ENCODE measurements at places on chromosomes 6 and 20. TPM values are rescaled to one million over a fixed set of nuclear protein-coding genes. Genes with fewer than 3 reads are reported as not detected.

- no peaks in the 10 kb centered on the region for H3K36me3 ChIP-seq
- H3K27me3 ChIP-seq: no peaks in the 10 kb centered on the region
- DNase-seq: no peak
- no peaks in the 10 kb centered on the region for H3K4me1 ChIP-seq
Observed at GRCh38 chr6:54574671-54575070, 266.4 kb downstream of the TINAG start.

DNA sequence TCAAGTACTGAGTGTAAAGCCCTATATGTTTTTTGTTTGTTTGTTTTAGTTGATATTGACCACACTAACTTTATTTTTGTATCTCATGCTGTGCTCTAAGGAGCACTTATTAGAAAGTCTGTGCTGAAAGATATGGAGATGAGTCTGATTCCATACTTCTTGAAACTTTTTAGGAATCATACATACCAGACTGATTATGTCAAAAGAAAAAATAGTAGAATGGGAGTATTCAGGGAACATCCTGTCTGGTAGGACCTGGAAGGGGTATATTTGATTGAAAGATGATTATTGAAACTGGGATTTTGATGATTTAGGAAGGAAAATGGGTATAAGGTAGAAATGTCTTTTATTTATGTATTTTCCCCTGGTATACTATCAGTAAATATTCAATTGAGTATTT lies 111.4 kb downstream of the QKI start:
- H3K27ac ChIP-seq: no peak overlapping the region
- no peaks in the 10 kb centered on the region for H3K27me3 ChIP-seq
- peaks cover 10% of the 10 kb centered on the region for H3K4me1 ChIP-seq
- peak; percentile 46 for DNase-seq
- no peak overlapping the region for H3K4me3 ChIP-seq

DNA sequence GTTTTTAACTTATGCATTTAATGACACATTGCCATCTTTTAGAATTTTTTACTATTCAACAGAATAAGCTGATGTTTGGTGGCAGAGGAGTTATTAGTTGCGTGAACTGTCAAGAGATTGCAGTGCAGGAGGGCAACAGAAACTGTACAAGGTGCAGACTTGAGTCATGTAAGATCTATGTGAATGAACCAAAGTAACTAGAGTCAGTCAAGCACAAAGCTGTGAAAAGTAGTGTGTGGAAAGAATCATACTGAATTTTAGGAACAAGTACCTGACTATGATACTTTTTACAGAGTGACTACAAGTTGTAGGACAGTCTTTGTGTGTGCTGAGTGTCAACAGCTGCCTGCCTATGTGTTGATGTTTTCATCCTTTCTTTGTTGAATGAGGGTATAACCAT lies 2.7 kb upstream of the C6orf163 start:
- H3K4me1 ChIP-seq: no peaks in the 10 kb centered on the region
- no peaks in the 10 kb centered on the region for H3K27me3 ChIP-seq
- no peaks in the 10 kb centered on the region for H3K36me3 ChIP-seq
- no peak overlapping the region for H3K27ac ChIP-seq
- DNase-seq: no peak

- no peaks in the 10 kb centered on the region for H3K36me3 ChIP-seq
- DNase-seq: no peak
- H3K4me3 ChIP-seq: no peak overlapping the region
- no peak overlapping the region for H3K27ac ChIP-seq
- H3K27me3 ChIP-seq: no peaks in the 10 kb centered on the region
Observed at GRCh38 chr6:134733801-134734200, 216.1 kb downstream of the ALDH8A1 start.

GRCh38 chr6:34559651-34560365 lies 3.7 kb upstream of the SPDEF start:
- H3K27me3 ChIP-seq: no peaks in the 10 kb centered on the region
- H3K4me3 ChIP-seq: no peak overlapping the region
- no peak for DNase-seq
- peaks cover 6% of the 10 kb centered on the region for H3K4me1 ChIP-seq
- no peak overlapping the region for H3K27ac ChIP-seq

DNA sequence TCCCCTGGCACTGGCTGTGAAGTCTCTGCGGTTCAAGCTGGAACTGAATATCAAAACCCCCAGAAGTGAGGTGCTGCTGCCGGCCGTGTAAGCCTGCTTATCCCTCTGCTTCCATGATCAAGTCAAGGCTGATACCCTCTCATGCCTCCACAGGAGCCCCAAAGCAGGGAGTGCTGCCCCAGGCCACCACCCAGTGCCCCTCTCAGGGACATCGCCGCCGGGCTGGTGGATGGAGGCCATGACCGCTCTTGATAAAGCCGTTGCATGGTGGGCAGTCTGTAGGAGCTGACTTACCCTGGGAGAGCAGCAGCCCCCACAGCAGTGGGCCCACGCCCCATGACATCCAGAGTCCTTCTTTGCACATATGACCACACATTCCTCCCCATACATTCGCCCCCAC lies 162.0 kb upstream of the CST7 start:
- H3K36me3 ChIP-seq: no peaks in the 10 kb centered on the region
- no peak overlapping the region for H3K27ac ChIP-seq
- H3K4me3 ChIP-seq: no peak overlapping the region
- DNase-seq: no peak
- peaks cover 12% of the 10 kb centered on the region for H3K27me3 ChIP-seq
- H3K4me1 ChIP-seq: no peaks in the 10 kb centered on the region

DNA sequence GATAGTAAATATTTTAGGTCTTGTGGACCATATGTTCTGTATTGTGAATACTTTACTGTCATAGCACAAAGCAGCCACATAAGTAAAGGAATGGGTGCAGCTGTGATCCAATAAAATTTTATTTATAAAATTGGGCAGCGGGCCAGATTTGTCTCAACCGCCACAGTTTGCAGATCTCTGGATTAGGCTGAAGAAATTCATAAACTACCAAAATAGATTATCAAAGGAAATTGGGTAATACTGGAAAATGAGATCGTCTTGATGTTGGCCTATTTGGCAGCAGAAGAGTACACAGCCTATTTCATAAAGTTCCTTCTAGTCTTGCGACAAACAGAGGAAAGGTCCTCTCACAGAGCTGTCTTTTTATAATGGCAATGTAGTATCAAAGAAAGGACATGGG lies 69.8 kb downstream of the DZANK1 start:
- H3K27ac ChIP-seq: no peak overlapping the region
- no peaks in the 10 kb centered on the region for H3K4me1 ChIP-seq
- H3K36me3 ChIP-seq: no peaks in the 10 kb centered on the region
- H3K27me3 ChIP-seq: no peaks in the 10 kb centered on the region

The BMP7 gene
- not detected for total RNA-seq
